ENCODE measurements at places on chromosomes 7 and 10.

GRCh38 chr7:134995239-134996096 lies 9.2 kb downstream of the AGBL3 start:
- DNase-seq = no peak

DNA sequence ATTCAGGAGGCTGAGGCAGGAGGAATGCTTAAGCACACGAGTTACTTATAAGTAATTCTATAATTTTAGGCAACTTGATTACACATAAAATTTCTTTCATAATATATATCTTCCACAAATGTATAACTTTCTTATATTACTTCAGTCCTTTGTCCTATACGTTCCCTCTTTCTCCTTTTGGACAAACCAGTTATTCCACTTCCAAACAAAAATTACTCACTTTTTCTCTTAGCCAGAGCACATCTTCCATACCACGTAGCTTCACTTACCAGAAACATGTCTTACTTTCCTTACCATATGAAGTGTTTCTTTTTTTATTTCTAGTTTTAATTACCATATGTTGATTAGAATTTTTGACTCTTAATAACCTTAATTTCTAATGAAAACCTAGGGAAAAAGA lies 64.6 kb downstream of the ARL5B start:
- DNase-seq = no peak

DNA sequence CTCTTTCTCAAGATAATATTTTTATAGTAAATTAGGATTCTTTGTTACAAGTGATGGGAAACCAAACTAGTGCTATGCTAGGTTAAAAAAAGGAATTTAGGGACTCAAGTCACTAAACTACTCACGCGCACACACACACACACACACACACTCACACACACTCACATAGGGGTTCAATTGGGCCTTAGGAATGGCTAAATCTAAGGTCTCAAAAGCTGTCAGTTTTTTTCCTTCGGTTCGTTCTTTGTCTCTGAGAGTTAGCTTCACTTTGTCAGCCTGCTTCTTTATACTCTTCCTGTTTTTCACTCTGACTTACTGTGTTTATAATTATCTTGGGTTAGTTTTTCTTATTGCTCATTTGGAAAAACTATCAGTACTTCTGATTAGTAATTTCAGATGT lies 138.9 kb downstream of the ADK start:
- DNase-seq = no peak

GRCh38 chr7:84837405-84837804 lies 349.5 kb downstream of the SEMA3D start:
- DNase-seq = no peak

- DNase-seq = no peak
Observed at GRCh38 chr10:118234683-118235082, 107.4 kb downstream of the FAM204A start.

- no peak for DNase-seq
Observed at GRCh38 chr10:1121271-1121970, 65.2 kb downstream of the WDR37 start.

- DNase-seq = no peak
Observed at GRCh38 chr7:70374772-70375533, 757.0 kb upstream of the GALNT17 start.

DNA sequence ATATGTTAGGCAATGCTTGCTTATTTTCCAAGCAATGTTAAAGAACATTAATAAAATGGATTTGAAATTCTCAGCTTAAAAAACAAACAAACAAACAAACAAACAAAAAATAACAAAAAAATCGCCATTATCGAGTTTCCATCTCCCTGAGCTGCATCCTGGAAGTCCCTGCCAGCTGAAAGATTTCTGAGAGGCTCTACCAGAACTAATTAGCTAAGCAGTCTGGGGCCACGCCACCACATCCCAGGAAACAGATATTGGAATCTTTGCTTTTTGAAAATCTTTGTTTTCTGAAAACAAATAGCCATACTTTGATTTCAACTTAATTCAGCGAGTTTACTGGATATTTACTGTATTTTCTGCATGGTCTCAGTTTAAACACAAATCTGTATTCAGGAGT lies 143.6 kb downstream of the LSMEM1 start:
- no peak for DNase-seq

DNA sequence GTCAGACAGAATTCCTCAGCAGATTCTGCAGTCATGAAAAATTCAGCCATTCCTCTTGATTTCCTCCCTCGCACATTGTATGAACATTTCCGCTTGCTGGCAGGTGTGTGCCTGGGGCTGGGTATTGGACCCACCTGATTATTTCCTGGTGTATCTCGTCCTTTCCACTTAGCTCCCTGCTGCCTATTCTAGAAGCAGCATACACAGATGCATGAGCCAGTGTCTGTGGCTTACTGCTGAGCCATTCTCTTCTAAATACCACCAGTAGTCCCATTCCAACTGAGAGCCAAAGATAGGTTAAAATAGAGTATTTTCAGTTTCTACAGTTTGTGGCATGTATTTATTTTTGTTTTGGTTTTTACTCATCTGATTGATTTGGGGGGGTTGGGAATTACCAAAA lies 270.1 kb upstream of the AKR1E2 start:
- no peak for DNase-seq

GRCh38 chr7:116502201-116503096 lies 2.9 kb downstream of the CAV2 start:
- no peak for DNase-seq

- no peak for DNase-seq
Observed at GRCh38 chr10:67506083-67506756, 189.8 kb downstream of the CTNNA3 start.

DNA sequence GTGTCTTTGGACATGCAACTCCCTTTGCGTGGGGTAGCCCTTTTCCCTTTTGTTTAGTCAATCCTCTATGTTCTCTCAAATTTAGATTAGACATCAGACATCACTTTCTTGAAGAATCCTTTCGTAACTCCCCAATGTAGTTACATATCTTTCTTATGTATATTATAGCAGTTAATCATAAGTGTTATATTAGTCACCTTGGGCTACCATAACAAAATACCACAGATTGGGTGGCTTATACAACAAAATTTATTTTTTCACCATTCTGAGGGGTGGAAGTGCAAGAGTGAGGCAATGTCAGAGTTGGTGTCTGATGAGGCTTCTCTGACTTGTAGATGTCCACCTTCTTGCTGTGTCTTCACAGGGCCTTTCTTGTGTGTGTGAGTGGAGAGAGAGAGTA lies 105.7 kb downstream of the PHTF2 start:
- no peak for DNase-seq

DNA sequence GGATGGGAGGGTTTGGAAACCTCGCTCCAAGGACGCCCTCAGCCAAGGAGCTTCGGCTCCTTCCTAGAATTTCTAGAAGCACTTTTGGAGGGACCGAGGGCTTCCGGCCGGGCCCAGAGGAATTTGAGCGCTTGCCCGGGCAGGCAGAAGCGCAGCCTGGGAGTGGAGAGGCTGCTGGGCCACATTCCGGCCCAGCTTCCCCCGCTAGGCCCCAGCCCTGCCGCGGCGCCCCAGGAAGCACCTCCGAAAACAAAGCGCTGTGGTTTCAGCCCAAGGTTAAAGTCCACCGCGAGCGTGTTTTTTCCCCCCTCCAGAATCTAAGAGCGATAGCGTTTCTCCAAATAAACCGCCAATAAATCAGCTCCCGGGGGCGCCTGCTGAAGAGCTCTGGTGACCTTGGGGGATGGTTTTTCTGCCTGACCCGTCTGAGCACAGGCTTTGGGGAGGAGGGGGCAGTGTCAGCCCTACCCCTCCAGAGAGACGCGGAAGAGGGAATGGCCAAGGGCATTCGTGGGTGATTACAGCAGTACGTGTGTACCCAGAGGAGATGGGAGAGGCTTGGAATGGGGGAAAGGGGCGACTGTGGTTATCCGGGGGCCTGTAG lies 5.7 kb upstream of the TNRC18 start:
- DNase-seq = no peak

DNA sequence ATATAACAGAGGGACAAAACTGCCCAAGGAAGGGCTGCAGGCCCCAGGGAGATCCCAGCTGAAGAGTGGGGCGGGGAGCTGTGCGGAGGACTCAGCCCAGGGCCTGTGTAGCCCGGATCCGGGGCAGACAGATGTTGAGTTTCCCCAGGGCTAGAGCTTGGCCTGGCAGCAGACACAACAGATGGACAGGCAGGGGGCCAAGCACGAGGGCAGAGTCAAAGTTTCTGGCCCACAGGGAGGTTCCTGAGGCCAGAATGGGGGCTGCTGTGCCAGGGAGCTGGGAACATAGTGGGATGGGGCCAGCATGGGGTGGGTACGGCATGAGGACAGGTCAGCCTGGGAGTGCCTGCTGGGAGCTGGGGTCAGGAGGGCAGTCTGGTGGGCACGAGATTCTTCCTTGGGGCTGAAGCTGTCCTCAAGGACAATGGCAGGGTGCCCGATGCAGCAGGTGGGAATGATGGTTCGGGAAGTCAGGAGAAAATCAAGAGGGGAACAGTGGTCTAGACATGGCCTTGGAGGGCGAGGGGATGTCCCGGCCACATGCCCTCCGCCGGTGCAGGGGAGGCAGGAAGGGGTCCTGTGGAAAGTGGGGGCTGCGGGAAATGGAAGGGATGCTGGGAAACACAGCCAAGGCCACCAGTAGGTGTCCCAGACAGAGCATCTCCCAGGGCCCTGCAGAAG lies 519.1 kb upstream of the FOXK1 start:
- peak; percentile 43 for DNase-seq

- DNase-seq = no peak
Observed at GRCh38 chr7:148155000-148155399, 435.6 kb upstream of the C7orf33 start.

DNA sequence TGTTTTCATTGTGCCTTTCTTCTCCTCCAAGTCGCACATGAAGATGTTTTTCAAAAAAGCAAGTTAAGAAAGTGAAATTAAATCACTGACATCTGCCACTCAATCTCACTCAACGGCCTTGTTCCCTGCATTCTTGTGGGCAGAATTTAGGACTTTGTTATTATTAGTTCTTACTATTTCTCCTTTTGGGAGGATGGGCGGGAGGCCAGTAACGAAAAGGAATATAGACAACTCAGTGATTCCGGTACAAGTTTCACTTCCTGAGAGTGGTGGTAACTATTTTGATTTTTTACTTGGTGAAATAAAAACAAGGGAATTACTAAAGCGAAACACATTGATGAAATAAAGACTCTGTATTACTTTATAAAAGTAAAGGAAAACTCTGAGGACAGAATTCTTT lies 231.9 kb upstream of the HABP2 start:
- DNase-seq = no peak

GRCh38 chr7:50727072-50727471 lies 55.6 kb downstream of the GRB10 start:
- no peak for DNase-seq

GRCh38 chr7:30251708-30252329 lies 32.6 kb upstream of the ZNRF2 start:
- no peak for DNase-seq

- DNase-seq = no peak
Observed at GRCh38 chr10:72459301-72459700, 104.6 kb upstream of the DNAJB12 start.

GRCh38 chr10:90998733-90999511 lies 78.0 kb upstream of the ANKRD1 start:
- no peak for DNase-seq

DNA sequence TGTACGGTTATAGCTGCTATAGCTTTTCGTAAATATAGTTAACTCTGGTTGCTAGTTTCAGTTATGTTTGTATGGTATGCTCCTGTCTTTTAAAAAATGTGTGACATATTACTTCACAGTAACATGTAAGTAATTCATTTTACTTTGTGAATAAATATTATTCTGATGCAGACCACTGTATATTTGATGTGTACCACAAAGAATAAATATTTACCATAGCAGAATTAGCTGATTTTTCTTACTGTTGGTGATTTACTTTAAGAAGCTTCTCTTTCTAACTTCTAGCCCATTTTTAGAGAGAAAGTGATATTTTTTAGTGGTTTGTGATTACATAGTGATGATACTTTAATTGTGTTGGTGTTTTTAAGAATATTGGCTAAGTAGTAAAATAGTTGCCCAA lies 292.8 kb downstream of the BBS9 start:
- no peak for DNase-seq

GRCh38 chr10:72756674-72757385 lies 64.9 kb downstream of the MCU start:
- no peak for DNase-seq

DNA sequence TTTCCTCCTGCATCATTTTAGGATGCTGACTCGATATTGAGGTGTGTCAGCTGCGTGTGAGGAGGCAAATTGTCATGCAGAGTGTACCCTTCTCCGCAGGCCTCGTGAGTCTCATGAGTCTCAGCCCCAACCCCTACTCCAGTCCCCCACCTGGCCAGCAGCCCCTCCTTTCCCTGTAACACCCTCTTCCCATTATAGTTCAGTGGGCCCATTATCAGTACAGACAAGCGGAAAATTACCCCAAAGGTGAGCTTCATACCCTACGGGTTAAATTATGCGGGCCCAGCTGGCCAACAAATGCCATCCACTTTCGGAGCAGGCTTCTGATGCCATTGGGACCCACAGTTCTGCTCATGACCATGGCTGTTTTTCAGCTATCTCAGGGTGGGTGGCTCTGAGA lies 25.2 kb downstream of the SFTPD start:
- DNase-seq = no peak

- DNase-seq = no peak
Observed at GRCh38 chr7:28738412-28738811, 219.7 kb downstream of the TRIL start.

- no peak for DNase-seq
Observed at GRCh38 chr10:61138708-61139591, 195.0 kb upstream of the RHOBTB1 start.

DNA sequence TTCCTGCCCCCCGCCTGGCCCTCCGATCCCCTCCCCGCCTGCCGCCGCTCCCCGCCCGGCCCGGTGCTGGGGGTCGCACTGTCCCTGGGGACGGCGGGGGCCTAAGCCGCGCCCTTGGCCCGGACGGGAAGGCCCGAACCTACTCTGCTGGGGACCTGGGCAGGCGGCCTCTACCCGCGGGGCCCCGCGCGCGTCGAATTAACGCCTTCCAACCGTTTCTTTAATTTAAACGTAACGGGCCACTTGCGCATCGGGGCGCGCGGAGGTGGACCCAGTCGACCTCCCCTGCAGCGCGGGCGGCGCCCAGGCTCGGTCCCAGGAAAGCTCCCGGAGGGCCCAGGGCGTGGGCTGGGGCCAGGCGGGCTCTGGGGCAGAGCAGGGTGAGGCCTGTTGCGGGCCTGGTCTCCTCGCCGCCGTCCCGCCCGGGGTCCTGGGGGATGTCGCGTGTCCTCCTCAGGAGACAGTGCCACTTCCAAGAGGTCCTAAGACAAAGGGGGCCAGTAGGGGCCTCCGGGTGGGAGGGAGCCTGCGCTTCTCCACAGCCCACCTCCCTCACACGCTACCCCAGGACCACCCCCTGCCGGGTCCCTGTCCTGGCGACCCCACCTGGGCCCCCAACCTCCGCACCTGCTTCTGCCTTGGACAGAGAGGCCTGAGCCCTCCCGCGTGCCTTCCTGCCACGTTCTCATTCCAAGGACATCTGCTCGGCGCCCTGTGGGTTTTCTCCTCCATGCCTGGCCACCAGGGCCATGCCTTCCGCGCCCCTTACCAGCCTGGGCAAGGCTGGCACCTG lies 658 bp upstream of the PTPRN2 start:
- no peak for DNase-seq

GRCh38 chr10:15859906-15860691 lies at the start of gene MINDY3:
MINDY3 (minus strand) TSS chr10:15860507; CDS start chr10:15860299, 208 bp downstream.
- peak; percentile 67 for DNase-seq
